Fibroblast of the aortic adventitia (primary cell): ENCODE measurements at places on chromosomes 12 and 14. TPM values are rescaled to one million over a fixed set of nuclear protein-coding genes. Genes with fewer than 3 reads are reported as not detected.

Gene C12orf50
- not detected in 2 replicates for total RNA-seq

Gene ZFHX2
- total RNA-seq = 0.36 and 0.41 TPM in 2 replicates

Gene EGLN3
- 0.18 and 2.0 TPM in 2 replicates for total RNA-seq

Gene DEGS2
- total RNA-seq = 0.16 TPM in 1 of 2 replicates, not detected in the other

Gene KLRD1
- total RNA-seq = 0.16 and 0.45 TPM in 2 replicates

Gene HOXC10
- total RNA-seq = 0.25 TPM in 1 of 2 replicates, not detected in the other

Gene FAM90A1
- not detected in 2 replicates for total RNA-seq

Gene LRRK2
- total RNA-seq = 9.7 and 22.1 TPM in 2 replicates

Gene PLA2G1B
- not detected in 2 replicates for total RNA-seq

Gene LRP1-AS
- not detected in 2 replicates for total RNA-seq

Gene TAOK3
- 27.8 and 61.2 TPM in 2 replicates for total RNA-seq

Gene NIN
- 33.4 and 62.8 TPM in 2 replicates for total RNA-seq

Gene FAM181A
- not detected in 2 replicates for total RNA-seq
